ENCODE measurements at places on chromosomes 1 and 21.

DNA sequence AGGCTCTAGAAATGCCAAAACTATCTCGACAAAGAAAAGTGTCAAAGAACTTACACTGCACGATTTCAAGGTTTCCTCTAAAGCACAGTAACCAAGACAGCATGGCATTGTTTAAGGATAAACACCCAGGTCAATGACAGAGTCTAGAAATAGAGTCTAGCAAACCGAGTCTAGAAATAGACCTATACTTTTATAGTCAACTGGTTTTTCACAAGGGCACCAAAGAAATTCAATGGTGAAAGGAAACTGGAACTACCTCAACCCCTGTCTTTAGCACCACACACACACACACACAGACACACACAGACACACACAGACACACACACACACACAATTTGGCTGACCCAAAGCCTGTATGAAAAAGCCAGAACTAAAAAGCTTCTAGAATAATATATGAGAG lies 67.1 kb upstream of the PGBD5 start:
- DNase-seq: no peak

GRCh38 chr1:116449578-116449977 lies 76.5 kb downstream of the ATP1A1 start:
- no peak for DNase-seq

DNA sequence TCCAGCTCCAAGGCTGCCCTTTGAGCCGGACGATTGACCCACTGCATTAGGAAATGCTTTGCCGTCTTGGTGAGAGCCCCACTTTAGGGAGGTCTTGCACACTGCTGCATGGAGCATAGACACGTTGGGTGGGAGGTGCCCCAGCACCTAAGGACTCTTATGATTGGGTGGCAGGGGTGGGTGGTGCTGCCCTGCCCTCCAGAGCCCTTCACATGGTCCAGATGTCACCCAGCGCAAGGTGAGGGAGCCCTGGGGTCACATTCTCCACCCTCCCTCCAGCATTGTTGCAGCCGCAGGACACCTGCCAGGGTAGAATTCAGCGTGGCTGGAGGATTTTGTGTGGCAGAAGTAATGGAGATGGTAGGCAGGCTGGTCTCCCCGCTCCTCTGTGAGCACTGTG lies 137.4 kb upstream of the COL6A1 start:
- DNase-seq: no peak

DNA sequence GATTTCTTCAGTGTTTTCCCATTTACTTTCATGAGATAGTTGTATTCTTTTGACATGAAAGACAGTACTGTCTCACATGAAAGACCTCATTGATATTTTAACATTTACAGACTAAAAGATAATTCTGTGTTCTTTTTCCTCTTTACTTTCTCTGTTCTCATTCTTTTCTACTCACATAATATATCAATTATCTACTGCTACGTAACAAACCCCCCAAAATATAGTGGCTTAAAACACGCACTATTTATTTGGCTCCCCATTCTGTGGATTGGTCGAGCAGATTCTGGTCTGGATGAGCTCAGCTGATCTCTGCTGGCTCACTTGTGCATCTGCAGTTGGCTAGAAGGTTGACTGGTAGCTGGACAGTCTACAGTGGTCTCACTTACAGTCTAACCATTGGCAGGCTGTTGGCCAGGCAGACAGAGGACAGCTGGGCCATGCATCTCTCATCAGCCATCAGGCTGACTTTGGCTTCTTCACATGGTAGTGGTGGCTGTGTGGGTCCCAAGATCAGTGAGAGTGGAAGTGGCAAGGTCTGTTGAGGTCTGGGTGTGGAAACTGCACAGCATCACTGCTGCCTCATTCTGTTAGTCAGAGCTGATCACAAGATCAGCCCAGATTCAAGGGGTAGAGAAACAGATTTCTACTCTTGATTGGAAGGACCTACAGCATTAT lies 63.2 kb downstream of the MPZL1 start:
- no peak for DNase-seq

DNA sequence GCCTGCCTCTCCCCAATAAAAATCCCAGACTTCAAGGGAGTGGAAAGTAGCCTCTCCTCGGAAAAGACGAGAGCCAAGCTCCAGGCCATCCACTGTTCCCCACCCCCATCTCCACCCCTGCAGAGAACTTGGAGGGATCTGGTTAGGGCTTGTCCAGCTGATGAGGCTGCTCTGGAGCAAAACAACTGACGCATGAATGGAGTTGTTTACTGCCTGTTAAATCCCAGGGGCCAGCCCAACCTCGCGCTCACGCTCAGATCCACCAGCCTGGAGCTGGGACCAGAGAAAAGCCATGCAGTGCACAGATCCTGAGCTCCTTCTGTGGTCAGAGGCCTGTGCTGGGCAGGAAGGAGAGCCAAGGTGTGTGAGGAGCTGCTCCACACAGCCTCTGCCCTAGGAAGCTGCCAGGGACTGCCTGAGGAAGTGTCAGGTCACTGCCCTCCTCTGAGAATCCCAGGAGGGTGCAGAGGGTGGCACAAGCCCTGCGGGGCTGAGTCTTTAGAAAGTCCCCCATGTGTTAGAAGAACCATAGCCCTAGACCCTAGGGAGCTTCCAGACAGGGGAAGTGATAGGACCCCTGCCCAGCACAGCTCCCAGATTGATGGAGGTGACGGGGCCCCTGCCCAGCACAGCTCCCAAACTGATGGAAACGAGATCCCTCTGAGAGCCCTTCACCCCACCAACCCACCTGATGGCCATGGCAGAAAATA lies 109.0 kb upstream of the IPO9 start:
- no peak for DNase-seq

DNA sequence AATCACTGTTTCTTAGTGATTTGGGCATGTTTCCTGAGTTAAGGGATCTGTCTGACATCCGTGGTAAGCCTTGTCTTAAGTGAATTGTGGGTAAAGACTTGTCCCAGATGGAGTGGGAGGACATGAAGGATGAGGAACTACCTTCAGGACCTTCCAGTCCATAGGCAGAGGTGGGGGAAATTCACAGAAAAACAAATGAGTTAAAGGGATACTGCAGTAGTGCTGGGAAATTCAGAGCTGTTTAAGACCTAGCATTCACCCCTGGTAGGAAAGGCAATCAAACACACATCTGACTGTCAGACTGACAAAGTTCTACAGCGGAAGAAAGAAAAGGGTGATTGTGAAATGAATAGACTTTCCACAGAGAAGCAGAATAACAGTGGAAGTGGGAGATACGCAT lies 3.0 kb downstream of the GNAT2 start:
- no peak for DNase-seq

- no peak for DNase-seq
Observed at GRCh38 chr1:220896092-220896491, 16.8 kb downstream of the HLX start.

DNA sequence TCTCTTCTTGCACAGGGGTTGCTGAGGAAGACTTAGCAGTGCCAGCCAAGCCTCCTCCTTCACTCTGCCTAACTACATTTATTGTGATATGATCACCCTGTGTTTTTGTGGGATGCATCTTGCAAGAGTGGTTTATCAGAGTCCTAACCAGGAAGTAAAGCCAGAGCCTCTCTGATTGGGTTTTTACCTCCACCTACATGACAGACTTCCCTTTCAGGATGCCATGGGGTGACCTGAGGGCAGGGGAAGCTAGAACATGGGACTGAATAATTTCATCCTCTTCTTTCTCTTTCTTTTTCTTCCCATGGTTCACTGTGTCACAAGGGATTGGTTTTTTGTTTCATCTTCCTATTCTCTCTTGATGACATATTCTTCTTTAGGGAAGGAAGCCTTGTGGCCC lies 146.6 kb downstream of the HHAT start:
- DNase-seq: no peak

DNA sequence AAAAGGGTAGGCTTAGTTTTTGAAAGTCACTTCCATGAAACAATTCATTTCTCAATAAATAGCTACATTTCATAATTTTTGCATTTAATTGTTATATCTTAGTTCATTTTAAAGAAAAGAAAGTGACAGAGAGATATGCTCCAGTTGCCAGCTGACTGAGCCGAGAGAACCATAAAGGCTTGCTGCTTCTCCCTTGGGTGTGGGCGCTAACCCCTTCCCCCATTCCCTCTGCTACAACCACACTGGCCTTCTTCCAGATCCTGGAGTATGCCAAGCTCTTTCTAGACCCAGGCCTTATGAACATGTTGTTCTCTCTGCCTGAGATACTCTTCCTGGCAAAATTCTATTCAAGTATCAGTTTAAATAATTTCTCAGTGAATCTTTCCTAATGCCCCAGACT lies 12.3 kb downstream of the SORT1 start:
- no peak for DNase-seq

- DNase-seq: no peak
Observed at GRCh38 chr1:111197598-111198284, 2.7 kb downstream of the DENND2D start.

GRCh38 chr1:68321084-68321685 lies 88.9 kb upstream of the WLS start:
- DNase-seq: peak; percentile 58

- no peak for DNase-seq
Observed at GRCh38 chr1:6298940-6299465, 38.1 kb upstream of the GPR153 start.

GRCh38 chr1:78792756-78793155 lies 143.1 kb downstream of the IFI44 start:
- DNase-seq: no peak

GRCh38 chr1:226875641-226876295 lies 5.4 kb downstream of the PSEN2 start:
- no peak for DNase-seq

GRCh38 chr1:116270316-116271057 lies 102.6 kb upstream of the ATP1A1 start:
- no peak for DNase-seq

- DNase-seq: no peak
Observed at GRCh38 chr21:37710546-37711285, 205.5 kb downstream of the KCNJ6 start.

- no peak for DNase-seq
Observed at GRCh38 chr1:26717017-26717491, 21.2 kb downstream of the ARID1A start.

- DNase-seq: no peak
Observed at GRCh38 chr1:234665975-234666605, 56.1 kb upstream of the IRF2BP2 start.

DNA sequence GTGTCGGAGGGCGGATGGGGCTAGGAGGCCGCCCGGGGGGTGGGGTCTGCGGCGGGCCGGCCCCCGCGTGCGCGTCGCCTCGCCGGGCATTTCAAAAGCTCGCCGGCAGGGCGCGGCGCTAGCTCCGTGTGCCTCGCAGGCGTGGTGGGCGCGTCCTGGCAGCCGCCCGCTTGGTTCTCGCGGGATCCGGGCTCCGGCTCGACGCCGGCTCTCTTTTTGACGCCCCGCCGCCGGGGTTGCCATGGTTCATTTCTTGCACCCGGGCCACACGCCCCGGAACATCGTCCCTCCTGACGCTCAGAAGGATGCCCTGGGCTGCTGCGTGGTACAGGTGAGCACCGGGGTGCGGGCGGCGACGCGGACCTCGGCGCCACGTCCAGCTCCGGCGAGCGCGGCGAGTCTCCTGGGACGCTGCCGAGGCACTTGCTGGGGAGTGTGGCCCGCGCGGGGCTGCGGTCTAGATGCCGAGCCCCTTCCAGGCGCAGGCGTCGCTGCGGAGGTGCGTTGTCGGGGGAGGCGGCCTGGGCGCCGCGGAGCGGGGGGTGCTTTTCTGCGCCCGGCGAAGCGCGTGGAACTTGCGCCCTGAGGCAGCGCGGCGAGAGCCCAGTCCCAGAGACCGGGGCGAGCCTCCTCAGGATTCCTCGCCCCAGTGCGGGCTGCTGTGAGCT lies at the start of gene ZYG11A:
Gene ZYG11A (plus strand): TSS at position 118 of the 668 bp plus-strand sequence. CDS start 124 bp downstream, at position 242.
- DNase-seq: peak; percentile 23

DNA sequence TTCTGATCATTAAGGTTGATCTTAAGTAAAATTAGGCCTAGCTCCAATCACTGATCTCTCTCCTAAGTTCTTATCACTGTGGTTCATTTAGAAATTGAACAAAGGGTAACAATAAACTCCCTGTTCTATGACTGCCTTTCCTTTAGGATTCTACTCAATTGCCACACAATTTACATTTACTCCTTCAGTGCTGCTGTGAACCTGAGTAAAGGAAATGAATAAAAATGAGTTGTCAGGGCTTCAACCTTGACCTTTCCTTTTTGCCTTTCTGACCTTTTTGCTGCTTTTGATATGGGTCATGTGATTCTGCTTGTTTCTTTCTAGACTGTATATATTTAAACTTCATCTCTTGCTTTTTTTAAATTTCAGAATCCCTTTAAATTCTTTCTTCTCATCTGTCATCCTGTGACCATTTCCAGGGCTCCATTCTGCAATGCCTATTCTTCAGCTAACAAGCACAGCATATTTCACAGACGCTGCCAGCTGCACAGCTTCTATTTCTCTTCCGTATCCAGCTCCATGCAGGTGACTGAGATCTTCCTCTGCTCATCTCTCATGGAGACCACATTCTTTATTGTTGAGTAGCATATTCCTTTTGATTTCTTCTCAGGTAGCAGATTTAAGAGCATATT lies 3.2 kb downstream of the LRRC8B start:
- no peak for DNase-seq

DNA sequence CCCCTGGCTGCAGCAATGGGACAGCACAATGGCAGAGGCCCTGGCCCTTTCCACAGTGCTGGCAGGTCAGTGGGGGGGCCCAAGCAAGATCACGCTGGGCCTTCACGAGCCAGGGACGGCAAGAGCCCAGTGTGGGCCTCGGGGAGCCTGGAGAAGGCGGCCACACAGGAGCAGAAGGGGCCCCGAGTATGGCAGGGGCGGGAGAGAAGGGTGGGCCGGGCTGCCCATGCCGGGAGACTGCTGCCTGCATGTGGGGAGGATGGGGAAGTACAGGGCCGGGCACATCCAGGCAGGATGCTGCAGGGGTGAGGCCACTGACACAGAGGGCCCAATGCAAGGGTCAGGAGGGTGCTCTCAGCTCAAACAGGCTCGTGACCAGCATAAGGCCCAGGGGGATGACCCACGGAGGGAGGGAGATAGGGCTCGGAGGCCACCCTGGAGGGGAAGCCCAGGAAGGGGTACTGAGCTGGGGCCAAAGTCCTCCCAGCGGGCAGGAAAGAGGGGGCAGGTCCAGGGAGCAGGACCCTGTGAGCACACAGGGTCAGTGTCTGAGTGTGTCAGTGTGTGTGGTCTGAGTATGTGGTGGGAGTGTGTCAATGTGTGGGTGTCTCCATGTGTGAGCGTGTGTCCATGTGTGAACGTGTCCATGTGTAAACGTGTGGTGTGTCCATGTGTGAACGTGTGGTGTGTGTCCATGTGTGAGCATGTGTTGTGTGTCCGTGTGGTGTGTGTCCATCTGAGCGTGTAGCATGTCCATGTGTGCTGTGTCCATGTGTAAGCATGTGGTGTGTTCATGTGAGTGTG lies 13.1 kb downstream of the SLC19A1 start:
- DNase-seq: no peak

DNA sequence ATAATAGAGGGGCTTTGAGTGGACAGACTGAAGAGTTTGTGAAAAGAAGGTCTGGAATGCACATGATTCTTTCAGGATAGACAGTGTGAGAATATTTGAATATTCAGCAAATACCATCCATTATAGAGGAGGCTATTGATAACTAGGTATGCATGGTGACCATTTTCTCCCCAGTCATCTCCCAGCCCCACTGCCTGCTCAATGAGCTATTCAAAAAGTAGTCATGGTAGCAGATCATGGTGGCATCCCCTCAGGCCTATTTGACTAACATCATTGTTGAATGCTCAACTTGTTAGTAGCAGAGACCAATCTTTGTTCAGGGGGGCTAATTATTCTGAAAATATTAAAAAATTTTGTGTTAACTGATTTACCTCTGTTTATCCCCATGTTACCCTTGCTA lies 311.6 kb downstream of the S1PR1 start:
- no peak for DNase-seq

All from kidney glomerular epithelial cell (primary cell).